Progenitor cell of endocrine pancreas (in vitro differentiated cells): ENCODE measurements at places on chromosomes 16 and 17. TPM values are rescaled to one million over a fixed set of nuclear protein-coding genes. Genes with fewer than 3 reads are reported as not detected.

NGFR gene
- total RNA-seq: 2.7 and 6.2 TPM in 2 replicates

DNA sequence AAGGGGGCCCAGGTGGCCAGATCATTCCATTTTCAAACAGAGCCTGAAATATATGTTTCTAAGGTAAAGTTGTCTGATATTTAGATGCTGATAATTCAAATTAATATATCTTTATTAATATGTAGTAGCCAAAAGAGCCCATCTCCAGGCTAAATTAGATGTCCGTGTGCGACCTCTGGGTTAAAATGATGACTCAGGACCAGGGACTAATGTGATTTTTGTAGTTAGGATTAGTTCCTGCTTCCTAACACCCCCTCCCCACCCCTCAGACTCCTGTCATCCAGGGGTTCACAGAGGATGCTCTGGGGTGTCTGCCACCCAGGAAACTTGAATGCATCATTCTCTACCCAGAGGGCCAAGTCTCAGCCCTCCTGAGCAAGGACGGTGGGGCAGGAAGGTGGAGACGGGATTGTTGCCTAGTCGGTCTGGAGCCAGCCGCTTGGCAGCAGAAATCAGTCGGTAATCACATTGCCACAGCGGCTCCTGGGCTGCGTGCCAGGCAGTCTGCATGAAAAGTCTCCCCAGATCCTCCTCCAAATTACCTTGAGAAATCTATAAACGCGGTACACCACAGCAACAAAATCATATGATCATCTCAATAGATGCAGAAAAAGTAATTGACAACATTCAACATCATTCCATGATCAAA lies 29.8 kb downstream of the CNGB1 start:
- DNase-seq: no peak

TBC1D3B gene
- total RNA-seq: 27.1 and 30.1 TPM in 2 replicates

- DNase-seq: no peak
These were observed 2.8 kb downstream of the DNASE1L2 start for GRCh38 chr16:2238838-2239675.

NLK gene
- 37.8 and 38.9 TPM in 2 replicates for total RNA-seq

GRCh38 chr17:50200457-50201275 lies 765 bp downstream of the COL1A1 start:
- peak; percentile 79 for DNase-seq

DNA sequence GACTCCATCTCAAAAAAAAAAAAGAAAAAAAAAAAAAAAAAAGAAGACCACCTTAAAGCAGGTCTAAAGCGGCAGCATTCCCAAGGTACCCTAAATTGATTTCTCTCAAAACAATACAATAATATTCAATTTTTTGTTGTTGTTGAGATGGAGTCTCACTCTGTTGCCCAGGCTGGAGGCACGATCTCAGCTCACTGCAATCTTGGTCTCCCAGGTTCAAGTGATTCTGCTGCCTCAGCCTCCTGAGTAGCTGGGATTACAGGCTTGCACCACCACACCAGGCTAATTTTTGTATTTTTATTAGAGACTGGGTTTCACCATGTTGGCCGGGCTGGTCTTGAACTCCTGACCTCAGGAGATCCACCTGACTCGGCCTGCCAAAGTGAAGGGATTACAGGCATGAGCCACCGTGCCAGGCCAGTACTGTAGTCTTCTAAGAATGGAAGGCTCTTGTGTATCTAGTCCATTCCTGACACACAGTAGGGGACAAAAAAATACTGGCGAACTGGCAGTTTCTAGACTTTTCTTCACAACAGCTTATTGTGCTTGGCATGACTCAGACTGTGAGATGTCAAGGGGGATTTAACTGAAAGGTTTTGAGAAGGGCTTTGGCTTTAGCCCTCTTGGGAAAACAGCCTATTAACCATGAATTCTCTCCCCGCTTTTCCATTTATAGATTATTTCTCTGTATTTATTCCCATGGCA lies 17.3 kb downstream of the CDR2 start:
- DNase-seq: no peak

DNA sequence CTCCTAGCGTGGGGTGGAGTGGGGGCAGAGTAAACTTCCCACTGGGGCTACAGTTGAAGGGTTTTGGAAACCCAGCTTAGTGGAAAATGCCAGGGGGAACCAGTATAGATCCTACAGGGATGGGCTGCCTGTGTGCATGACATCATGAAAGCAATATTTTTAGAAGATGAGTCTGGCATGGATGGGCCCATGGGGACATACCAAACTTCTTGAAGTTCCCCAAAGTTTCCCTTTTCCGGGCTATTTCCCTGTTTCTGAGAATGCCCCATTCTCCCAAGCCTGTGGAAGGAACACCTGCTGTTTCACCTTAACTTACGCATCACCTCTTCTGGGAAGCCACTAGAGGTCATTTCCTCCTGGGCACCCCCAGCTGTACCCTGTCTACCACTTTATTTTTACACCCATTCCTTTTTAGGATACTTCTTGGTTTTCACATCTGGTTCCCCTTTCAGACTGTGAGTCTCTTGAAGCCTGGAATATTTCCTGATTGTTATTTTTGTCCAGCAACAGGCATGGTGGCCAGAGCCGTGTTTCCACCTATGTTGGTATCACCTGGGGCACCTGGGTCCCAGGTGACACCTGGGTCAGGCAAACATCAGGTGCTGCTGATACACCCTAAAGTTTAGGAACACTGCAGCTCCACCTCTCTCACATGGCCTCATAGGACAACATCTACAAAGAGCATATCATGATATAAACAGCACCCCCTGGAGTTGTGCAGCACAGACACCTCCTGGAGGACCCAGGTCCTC lies 9.8 kb downstream of the SOCS3 start:
- no peak for DNase-seq

DNA sequence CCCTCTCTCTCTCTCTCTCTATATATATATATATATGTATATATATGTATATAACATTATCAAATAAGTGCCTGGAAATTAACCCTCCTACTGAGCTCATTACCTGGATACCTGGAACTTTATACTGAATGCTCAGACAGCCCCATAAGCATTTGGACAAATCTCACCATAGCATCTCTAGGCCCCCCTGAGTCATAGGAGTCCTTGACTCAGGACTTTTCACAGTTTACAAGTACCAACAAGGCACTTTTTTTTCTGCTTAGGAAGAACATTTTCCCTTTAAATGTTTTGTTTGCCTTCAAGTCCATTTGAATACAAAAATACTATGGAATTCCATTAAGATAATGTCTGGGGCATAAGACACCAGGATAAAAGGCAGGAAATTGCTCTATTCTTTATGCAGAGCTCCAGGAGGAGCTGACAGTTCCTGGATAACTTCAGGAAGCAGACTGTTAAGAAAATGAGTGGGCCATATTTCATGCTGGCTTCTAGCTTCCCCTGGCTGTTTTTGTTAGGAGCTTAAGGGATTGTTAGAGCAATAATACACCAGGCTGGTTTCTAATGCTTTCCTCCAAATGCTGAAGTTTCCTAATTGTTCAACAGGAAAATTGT lies 171.7 kb upstream of the ASIC2 start:
- DNase-seq: no peak

DNA sequence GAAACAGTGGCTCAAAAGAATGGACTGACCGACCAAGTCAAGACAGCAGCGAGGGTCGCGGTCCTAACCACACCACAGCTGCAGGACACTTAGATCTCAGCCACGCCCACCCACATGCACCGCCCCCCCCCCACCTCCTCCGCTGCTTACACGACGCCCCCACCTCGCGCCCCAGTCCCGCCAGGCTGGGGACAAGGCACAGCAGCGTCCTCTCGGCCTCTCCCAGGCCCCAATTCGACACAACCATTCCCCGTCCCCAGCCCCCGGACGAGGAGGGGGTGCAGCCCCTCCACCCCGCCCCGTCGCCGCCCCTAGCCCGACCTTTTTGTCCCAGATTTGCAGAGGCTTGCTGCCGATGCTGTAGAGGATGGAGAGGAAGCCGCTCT lies 477 bp downstream of the CFAP20 start:
- DNase-seq: peak; percentile 32

CACNG5 gene
- not detected in 2 replicates for total RNA-seq

- no peak for DNase-seq
These were observed 29.1 kb upstream of the IRX5 start for GRCh38 chr16:54901606-54902005.

TXNDC17 gene
- total RNA-seq: 104 and 105 TPM in 2 replicates

- no peak for DNase-seq
These were observed 11.8 kb upstream of the ALDH3A1 start for GRCh38 chr17:19759568-19760549.

TSNAXIP1 gene
- 12.3 and 14.5 TPM in 2 replicates for total RNA-seq

DNA sequence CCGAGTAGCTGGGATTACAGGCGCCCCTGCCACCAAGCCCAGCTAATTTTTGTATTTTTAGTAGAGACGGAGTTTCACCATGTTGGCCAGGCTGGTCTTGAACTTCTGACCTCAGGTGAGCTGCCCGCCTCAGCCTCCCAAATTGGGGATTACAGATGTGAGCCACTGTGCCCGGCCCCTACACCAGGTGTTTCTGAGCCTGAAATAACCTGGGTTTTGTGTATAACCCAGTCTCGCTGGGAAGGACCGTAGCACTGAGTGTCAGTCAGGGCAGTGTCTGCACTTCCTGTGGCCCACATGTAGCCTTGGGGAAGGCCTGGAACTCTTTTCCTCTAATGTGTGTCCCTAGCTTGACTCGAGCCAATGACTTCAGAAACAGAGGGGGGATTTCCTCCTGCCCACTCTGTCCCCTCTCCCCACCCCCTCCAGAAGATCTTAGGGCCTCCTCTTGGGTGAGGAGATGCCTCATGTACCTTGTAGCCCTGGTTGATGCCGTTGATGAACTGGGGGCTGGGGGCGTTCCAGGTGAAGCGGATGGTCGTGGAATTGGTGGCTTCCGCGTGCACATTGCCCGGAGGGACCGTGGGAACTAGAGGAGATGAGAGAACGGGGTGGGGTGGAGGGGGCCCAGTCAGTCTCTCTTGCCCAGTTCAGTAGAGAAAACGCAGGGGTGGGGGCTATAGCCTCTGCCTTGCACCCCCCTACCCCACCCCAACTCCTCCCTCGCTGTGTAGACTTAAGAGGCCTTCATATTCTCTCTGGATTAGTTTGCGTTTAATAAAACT lies 102.6 kb upstream of the CDC42EP4 start:
- no peak for DNase-seq

DNA sequence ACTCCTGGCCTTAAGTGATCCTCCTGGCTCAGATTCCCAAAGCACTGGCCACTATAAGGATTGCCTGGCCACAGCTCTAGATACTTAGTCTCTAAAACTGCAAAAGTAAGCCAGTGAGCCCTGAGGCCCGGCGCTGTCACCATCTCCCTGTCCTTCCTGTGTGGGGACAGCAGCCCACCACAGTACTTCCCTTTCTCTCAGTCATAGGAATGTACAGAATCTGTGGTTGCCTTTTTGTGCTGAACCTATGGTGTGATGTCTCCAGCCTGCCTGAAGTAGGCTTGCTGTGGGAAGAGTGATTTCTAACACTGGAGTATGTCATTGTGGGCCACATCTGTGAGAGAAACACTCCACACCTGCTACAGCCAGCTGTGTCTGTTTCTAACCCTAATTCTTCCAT lies 24.7 kb downstream of the NTAN1 start:
- no peak for DNase-seq

MRPL38 gene
- 82.7 and 94.0 TPM in 2 replicates for total RNA-seq

DNA sequence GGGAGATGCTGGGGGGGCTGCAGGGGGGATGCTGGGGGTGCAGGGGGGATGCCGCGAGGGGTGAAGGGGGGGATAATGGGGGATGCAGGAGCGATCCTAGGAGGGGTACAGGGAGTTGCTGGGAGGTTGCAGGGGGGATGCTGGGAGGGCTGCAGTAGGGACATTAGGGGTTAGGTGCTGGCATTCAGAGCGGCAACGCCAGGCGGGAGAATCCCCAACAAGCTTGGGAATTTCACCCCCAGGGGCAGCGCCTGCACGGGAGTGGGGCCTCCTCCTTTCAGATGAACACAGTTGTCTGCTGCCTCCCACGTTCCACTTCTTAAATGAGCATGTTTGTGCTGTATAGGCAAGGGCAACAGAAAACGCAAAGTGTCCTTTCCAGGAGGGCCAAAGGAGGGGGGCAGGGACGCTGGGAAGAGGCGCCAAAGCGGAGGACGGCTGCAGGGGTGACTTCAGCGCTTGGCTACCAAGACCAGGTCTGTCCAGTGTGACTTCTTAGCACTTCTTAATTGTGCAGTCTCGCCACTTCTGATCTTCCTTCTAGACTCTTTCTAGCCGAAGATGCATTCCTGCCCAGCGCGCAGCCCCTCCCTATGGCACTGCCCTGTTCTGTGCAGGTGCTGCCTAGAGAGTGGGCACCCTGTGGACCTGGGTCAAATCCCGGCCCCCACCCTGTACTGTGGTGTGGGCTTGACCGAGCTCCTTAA lies 2.0 kb upstream of the SLC6A4 start:
- no peak for DNase-seq

CEP295NL gene
- 2.3 and 2.6 TPM in 2 replicates for total RNA-seq

DNA sequence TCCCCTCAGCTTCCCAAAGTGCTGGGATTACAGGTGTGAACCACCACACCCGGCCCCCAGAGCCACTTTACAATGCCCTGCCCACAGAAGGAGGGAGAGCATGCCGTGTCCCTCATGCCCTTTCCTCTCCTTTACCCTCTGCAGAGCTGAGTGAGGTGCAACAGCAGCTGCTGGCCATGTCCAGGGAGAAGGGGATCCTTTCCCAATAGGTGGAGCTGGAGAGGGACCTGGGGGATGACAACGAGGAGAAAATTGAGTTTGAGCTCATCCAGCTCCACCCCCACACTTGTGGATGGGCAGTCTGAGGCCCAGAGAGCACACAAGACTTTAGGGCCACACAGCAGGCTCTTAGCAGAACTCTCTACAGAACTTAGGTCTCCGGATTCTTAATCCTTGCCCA lies 7.9 kb upstream of the GSDMA start:
- DNase-seq: no peak

GRCh38 chr16:25395528-25395927 lies 137.9 kb upstream of the ZKSCAN2 start:
- no peak for DNase-seq

MMP25 gene
- 0.13 and 0.19 TPM in 2 replicates for total RNA-seq

- no peak for DNase-seq
These were observed 50.5 kb downstream of the WWP2 start for GRCh38 chr16:69812688-69813014.

DNA sequence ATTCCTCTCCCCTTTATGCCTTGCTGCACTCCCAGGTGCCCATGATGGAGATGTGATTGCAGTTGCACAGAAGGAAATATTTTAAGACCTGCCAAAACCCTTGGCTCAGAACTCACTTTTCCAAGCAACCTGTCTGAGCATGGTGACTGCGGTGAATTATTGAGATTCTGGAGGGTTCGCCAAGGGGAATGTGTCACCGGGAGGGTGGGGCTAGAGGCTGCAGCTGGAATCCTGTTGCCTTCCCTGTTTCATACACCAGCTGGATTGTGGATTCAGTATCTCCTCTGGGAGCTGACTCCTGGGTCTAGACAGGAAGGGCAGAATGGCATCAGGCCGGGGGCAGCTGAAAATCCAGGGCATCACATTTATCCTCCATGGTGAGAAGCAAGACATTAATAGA lies 527.2 kb downstream of the TMEM114 start:
- no peak for DNase-seq
